ENCODE measurements at places on chromosomes 16 and 17.

DNA sequence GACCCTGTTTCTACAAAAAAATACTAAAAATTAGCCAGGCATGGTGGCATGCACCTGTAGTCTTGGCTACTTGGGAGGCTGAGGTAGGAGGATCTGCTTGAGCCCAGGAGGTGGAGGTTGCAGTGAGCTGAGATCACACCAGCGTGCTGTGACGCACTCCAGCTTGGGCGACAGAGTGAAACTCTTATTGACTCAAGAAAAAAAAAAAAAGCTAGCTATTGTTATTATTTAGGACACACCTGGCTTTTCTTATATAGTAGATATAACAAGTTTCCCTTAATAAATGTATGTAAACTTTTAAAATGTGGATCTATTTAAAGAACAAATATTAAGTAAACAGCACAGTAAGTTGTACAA is 1.8 kb downstream of the RABEP2 start:
- DNase-seq: no peak

DNA sequence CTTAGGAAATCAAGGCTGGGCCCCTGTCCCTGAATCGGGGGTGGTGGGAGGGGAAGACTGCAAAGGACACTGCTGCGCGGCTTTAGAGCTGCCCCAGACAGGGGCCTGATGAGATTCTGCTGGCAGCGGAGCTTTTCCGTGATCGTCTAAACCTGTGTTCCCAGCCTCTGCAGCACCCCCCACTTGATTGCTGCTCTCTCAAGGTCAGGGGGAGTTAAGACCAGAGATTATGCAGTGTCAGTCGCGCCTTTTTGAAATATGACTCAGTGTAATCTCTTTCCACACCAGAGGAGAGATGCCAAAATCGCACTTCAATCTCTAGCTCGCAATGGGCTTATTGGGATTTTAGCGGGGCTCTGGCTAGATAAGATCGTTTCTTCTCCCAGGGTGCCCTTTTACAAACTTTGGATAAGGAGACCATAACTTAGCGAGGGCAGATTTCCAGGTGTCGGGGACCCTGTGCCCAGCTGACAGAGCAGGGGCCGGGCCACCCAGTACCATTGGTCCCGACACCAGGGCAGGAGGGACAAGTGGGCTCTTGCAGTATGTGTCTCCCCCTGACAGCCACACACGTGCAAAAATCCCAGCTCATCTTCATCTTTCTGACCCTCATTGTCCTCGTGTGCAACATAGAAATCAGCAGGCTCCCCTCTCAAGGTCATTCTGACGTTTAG is 87.0 kb downstream of the IRX3 start:
- DNase-seq: no peak

GRCh38 chr16:65476448-65476955 is 354.6 kb upstream of the CDH11 start:
- no peak for DNase-seq

- no peak for DNase-seq
These were observed 460.6 kb downstream of the KCNJ2 start for GRCh38 chr17:70629902-70630301.

All from effector memory CD8-positive, alpha-beta T cell (primary cell).